ENCODE measurements at places on chromosomes 2 and 18.
A peak's percentile ranks its signal among the peaks of the same experiment; 100 is the strongest.

DNA sequence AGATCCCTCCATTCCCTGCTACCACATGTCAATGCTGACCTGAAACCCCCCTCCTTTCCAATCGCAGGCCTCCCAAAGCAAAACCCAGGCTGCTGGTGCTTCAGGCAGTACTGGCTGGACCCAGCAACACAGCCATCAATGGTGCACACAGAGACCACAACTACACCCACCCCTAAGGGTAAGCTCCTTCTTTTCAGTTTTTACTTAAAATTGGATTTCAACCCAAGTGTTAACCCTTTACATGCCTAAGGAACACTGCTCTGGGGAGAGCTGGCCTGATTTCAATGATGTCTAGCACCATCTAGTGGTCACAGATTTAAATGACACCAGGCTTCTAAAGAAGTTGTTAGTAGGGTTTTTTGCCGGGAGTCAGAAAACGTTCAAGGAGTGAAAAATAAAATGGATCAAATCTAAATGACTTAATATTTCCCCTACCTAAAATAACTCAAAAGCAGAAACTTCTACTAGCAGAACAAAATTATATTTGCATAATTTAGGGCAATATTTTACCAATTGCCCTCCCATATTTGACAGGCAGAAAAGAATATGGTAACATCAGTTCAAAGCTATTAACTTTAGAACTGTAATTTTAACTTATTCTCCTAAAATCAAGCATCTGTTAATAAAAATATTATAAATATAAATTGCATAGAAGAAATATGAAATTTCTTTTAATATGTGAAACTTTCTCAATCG, 24.6 kb downstream of the FECH start:
- peak; percentile 18 for DNase-seq

GRCh38 chr2:119156891-119157773, 1.4 kb downstream of the C1QL2 start:
- no peak for DNase-seq

DNA sequence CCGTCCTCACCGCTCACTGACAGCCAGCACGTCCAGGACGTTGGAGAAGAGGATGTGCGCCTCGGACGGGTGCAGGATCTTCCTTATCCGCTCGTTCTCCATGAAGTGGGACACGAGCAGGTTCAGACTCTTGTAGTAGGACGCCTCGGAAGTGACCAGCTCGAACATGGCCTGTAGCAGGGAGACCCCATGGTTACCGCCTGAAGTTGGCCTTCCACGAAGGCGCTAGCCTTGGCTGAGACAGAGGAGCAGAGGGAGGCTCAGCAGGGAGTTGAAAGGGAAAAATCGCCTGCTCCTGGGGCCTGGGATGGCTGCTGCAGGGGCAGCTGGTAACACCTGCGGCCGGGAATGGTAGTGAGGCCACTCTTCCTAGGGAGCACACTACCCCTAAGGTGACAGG, 24.7 kb downstream of the SNORC start:
- no peak for DNase-seq

- DNase-seq = no peak
Measured at GRCh38 chr2:241357531-241357930, 1.4 kb downstream of the FARP2 start.

GRCh38 chr2:101356521-101356920, 30.8 kb downstream of the CREG2 start:
- no peak for DNase-seq

DNA sequence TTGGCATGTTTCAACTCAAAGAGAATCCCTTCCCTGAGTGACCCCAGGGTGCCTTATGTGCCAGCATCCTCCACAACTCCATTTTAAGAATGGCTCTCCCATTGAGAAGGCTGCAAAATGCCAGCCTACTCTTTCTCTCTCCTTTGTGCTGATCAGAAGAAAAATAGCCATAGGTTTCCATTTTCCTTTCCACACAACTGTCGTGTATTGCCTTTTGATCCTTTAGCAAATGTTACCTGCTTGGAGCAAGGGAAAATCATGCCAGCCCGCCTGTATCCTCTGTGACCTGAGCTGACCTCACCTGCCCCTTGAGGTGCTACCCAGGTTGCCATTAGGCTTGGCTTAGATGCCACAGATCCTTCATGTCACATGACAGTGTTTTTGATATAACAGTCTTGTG, 38.8 kb downstream of the DPYSL5 start:
- no peak for DNase-seq

- no peak for DNase-seq
Measured at GRCh38 chr18:73660931-73661856, 486.4 kb downstream of the FBXO15 start.

DNA sequence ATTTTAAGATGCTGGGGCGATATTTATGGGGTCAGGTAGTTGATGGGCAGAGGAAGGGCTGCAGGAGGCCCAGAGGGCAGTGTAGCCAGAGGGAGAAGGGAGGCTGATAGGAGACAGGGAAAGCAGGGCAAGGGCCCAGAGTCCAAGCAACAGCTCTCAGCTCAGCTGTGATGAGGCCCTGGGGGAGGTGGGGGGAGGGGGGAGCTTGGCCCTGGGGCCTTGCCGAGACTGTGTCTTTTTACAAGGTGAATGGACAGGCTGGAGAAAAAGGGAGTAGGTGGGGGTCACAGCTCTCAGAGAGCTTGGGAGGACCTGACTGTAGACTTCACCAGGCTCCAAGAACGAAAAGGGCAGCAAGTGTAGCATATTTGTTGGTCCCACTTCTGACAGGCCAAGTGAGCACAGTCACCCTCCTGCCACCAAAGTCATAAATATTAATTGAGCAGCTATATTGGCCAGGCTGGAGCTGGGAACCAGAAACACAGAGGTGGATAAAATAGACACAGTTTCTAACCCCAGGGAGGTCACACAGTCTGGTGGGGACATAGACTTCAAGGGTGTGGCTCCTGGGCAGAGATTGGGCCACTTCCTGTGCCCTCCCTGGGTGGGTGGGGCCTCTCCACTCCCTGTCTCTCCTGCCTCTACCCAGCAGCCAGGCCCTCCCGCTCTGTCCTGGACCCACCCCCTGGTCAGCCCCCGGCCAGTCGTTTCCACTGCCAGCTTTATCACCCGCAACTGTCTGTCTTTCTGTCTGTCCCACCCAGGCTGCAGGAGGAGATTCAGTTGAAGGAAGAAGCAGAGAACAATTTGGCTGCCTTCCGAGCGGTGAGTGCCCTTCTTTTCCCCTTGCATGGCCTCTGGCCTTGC, 1.4 kb downstream of the DES start:
- DNase-seq = no peak

DNA sequence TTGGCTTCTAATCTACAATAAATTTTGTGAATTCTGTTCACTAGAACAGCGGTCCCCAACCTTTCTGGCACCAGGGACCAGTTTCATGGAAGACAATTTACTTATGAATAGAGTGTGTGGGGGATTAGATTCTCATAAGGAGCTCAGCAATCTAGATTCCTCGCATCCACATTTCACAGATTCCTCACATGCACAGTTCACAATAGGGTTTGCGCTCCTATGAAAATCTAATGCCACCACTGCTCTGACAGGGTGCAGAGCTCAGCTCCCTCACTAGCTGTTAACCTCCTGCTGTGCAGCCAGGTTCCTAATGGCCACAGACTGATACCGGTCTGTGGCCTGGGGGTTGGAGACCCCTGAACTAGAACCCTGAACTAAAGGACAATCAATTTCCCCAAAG, 1568.6 kb upstream of the NXPH2 start:
- DNase-seq = no peak

DNA sequence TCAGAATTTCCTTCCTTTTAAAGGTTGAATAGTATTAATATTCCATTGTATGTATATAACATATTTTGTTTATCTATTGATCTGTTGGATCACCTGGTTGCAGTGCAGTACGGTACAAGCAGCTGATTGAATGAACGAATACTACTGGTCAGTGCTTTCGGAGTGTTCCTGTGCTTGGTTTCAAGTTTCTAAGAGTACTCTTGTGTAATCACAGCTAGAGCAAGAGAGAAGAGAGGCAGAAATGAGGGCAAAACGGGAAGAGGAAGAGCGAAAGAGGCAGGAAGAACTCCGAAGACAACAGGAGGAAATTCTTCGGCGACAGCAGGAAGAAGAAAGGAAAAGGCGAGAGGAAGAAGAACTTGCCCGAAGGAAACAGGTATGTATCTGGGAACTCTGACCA, 40.3 kb upstream of the KCNJ13 start:
- DNase-seq = no peak

All from NCI-H526 (cell line).